Breast epithelium (tissue), 4 donors: ENCODE measurements at places on chromosomes 5 and 9.

- DNase-seq, result no peak
Measured at GRCh38 chr5:91875196-91875779, 492.2 kb upstream of the ARRDC3 start.

- DNase-seq, result no peak
Measured at GRCh38 chr5:40754381-40755092, 1.2 kb downstream of the TTC33 start.

DNA sequence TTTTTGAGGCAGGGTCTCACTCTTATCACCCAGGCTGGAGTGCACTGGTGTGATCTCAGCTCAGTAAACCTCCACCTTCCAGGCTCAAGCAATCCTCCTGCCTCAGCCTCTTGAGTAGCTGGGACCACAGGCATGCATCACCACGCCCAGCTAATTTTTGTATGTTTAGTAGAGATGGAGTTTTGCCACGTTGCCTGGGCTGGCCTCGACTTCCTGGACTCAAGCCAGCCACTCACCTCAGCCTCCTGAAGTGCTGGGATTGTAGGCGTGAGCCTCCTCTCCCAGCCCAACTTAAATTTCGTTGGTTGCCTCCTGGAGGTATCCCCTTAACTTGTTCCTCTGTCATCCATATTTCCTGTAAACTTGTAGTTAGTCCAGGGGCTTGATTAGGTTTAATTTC is 47.2 kb downstream of the RAB24 start:
- DNase-seq, result no peak

DNA sequence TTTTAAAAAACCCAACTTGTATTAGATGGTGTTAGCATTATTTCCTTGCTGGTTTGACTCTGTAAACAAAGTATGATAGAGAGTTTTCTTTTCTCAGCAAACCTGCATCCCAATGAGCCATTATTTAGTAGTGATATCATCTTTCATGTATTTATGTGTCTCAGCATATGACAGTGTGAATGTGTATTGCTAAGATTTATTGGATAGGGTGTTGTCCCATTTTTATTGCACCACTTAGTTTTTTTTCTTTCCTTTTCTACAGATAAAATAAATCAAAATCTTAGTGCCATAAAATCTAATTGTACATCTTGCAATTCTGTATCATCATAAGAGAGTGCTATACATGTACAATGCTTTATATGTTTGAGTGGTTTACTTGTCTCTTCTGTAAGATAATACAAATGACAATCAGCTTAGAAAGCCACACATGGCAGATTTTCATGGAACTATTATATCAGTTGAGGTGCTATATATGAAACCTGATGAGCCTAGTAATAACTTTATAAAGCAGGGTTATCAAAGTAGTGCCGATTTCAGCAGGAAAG is 149.2 kb upstream of the CYLC2 start:
- no peak for DNase-seq

- peak; percentile 77 for DNase-seq
Measured at GRCh38 chr5:172102913-172103626, 85.0 kb downstream of the STK10 start.

DNA sequence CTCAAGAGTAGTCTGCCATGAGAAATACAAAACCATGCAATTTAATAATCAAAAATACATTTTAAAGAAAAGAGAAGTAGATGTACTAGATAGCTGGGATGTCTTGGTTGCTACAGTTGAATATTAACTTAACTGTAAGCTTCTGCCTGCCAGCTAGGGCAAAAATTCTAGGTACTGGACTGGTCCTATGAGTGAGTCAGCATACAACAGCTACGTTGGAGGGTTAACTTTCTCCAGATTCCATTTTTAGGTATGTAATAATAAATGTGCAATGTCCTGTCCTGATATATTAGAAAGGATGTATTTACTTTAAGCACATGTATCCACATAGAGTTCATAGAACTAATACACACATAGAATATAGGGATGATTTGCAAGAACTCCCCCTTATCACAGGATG is 230.1 kb downstream of the CAAP1 start:
- DNase-seq, result no peak

- DNase-seq, result no peak
Measured at GRCh38 chr5:163535290-163535689, 29.9 kb downstream of the MAT2B start.

DNA sequence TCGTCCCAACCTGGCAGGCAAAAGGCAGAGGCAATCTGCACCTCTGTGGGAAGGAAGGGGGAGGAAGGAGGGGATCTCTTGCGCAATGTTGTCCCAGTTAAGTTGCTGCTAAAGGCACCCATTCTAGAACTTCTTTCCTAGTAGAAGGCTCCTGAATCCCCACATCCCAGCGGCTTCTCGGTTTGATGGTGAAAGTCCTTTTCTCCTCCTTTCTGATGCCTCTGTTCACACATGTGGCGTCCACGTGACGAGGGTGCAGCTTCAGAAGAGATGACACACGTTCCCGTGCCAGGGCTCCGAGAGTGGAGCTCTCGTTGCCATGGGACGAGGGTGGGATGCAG is 96.9 kb upstream of the FCN2 start:
- DNase-seq, result no peak

DNA sequence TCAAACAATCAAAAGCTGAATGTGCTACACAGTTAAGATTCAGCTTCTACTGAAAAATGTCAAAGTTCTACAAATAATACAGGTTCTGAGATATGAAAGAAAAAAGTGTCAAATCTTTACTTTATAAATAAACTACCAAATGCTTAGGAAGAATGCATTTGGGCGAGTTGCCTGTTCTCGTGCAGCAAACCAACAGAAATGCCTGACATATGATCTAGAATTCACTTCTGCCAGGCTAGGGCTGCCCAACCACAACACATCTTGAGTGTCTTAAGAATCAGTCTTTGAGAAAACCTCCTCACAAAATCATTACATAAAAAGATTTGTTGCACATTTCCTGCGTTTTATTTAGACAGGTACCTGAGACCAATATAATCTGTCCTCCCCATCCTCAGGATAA is 42.2 kb downstream of the ANKH start:
- DNase-seq, result no peak

DNA sequence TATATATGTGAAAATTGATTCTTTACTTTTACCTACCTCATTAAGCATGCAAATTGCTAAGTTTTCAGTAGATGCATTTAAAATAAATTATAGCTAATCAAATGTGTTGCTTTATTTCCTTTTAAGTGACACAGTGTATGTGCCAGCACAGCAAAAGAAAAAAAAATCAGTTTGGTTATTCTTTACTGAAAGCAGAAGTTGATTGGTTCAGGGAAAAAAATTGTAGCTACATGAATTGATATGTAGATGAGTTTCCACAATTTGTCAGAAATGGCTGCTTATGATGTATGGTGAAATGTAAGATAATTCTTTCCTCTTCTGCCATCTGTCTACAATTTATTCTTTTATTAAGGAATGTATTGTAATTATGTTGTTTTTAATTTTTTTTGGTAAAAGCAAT is 57.8 kb downstream of the PARP8 start:
- DNase-seq, result no peak

GRCh38 chr9:8754751-8755150 is 955.2 kb upstream of the DMAC1 start:
- DNase-seq, result no peak

DNA sequence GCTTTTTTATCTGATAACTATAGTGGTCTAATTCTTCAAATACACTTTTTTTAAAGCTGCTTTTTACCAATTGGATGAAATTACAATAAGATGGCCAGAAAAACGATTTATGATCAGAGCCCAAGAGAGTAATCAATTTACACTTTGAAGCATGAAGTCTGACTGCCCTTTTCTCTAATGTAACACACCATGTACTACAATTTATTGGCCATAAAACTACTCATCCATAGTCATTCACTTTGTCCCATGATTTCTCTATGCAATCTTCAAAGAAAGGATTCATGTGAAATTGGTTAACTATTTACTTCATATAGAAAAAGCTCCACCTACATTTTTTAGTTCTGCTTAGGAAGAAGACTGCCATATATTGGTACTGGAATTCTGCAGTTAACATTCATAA is 73.6 kb upstream of the CAST start:
- no peak for DNase-seq

DNA sequence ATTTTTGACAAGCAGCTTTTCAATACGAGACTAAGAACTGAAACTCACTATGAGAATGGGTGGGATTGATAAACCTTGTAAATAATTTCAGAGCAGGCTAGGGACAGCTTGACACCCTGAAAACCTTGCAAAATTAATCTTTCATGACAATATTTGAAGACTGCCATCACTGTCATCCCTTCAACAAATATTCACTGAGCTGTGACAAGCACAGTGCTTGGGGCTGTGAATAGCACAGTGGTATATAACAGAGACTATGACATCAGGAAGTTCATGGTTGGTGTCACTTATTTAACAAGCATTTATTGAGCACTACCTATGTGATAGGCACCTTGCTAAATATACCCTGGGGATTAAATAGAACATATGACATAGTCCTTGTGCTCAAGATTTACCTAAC is 741.0 kb upstream of the RIOK2 start:
- no peak for DNase-seq

DNA sequence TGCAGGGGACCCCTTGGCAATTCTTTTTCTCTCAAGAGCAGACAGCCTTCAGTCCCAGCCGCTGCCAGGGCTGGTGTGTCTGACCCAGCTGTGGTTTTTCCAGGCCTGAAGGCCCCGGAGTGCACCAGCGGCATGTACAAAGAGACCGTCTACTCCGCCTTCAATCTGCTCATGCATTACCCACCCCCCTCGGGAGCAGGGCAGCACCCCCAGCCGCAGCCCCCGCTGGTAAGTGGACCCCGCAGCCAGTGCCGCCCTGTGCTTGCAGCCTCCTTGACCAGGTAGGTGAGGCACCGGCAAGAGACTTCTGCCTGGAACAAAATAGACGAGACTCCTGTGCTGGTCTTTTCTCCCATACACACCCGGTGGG is 1.3 kb downstream of the TCF7 start:
- DNase-seq, result no peak

DNA sequence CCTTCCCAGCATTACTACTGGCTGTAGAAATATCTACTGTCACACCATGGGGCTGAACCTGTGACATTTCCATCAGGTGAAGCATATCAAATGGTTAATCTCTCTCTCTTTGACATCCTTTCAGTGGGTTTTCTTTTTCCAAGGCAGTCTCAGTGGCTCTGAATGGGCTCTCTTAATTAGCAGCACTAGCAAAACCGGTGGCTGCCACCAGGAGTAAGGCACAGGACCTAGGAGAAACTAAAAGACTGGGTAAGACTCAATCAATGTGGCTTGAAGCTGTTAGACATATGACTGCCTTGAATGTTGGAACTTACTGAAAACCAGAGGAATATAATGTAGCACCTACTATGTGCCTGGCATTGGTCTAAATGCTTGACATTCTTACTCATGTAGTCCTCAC is 445.0 kb upstream of the KIF2A start:
- DNase-seq, result no peak

- DNase-seq, result no peak
Measured at GRCh38 chr5:42216904-42217303, 206.3 kb upstream of the GHR start.

DNA sequence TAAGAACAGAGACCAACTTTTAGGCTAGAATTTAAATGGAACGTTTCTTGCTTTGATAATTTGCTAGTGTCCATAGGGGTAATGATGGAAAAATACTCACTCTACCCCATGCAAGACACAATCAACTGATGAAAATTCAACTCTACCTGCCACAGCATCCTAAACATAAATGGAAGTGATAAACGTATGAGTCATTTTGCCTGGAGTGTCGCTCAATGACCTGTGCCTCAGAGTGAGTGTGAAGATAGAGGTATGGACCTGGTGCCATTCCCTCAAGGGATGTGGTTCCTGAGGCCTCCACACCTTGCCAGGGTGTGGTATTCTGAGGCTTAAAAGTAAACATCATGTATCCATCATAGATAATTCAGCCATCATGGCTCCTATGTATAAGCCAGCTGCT is 14.0 kb downstream of the ARL14EPL start:
- no peak for DNase-seq

- no peak for DNase-seq
Measured at GRCh38 chr5:97141031-97141430, 1.4 kb downstream of the LIX1 start.

GRCh38 chr9:78781681-78782080 is 484.8 kb downstream of the PSAT1 start:
- no peak for DNase-seq

DNA sequence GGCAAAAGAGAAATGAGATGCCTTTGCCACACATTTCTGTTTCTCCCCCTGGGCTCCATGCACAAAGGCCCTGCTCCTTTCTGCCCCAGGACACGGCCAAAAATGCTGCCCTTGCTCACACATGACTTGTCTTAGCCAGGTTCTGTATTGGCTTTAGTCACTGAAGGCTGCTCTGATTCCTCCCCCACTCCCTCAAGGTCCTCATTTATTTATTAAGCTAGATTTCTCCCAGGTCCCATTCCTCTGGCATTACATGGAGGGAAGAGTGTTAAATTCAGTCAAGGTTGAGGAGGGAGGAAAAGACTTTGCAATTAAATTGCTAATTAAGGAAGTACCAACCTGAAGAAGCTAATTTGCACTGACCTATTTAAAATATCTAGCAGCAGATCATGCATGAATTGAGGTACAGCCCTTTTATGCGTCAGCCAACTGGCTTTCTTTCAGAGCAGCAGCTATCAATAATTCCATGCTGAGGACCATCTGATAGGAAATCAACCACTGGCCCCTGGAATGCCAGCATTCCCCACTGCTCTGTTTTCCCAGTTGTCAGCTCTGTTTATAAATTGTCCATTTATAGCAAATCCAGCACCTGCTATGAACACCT is 81.2 kb upstream of the MAP3K1 start:
- no peak for DNase-seq

DNA sequence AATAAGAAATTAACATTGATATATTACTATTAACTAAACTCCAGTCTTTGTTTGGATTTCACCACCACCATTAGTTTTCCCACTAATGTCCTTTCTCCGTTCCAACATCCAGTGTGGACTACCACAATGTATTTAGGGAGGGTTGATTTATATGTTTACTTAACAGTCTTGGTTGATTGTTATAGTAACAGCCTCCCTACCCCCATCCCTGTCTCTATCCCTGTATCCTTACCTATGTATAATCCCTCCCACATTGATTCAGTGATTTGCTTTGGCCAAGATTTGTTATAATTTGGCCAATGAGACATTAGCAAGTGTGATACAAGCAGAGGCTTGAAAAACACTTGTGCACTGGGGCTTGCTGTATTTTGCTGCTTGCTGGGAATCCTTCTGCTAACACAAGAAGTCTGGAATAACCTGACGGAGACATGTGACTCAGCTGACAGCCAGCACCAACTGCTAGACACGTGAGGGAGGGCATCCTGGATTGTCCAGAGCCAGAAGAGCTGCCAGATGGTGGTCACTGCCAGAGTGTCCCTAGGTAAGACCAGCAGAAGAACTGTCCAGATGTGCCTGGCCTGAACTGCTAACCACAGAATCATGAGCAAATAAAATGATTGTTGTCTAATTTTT is 51.2 kb upstream of the TCF7 start:
- no peak for DNase-seq

- no peak for DNase-seq
Measured at GRCh38 chr9:134335061-134335460, 8.8 kb downstream of the RXRA start.

GRCh38 chr5:270340-270739 is 1.1 kb upstream of the PDCD6 start:
- DNase-seq, result no peak
